ENCODE measurements at places on chromosomes 5 and 9.

- no peak for DNase-seq
These were observed 593.8 kb downstream of the ISL1 start for GRCh38 chr5:51977014-51977413.

GRCh38 chr9:137299938-137300337, 2.1 kb downstream of the NRARP start:
- DNase-seq = no peak

DNA sequence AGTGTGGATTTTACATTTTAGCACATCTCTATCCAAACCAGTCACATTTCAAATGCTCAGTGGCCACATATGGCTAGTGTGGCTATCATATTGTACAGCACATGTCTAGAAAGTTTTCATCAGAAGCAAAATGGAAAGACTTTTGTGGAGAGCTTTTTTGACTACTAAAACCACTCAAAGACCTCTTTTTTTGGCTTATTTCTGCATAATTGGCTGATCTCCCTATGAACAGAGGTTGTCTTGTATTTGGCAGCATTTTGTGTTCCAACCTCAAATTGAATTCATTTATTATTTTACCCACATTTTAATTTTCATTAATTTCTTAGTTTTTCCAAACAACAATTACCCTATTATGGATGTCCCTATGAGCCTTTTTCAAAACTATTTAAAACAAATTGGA, 395.7 kb downstream of the TLE1 start:
- no peak for DNase-seq

DNA sequence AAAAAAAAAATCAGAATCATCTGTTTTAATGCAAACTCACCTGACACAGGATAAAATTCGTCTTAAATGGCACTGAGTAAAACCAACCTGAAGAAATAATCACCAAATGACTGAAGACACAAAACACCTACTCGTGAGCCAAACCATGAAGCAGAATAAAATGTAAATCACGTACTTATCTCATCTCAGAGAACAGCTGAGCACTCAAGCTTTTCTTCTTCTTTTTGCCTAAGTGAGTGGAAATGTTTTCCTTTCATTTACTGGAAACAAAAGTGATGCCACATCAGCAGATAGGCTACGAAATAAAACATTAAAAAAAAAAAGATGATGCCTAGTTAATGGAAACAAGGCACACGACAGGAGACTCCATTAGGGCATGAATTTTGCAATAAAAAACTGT, 36.4 kb downstream of the ATPSCKMT start:
- no peak for DNase-seq

DNA sequence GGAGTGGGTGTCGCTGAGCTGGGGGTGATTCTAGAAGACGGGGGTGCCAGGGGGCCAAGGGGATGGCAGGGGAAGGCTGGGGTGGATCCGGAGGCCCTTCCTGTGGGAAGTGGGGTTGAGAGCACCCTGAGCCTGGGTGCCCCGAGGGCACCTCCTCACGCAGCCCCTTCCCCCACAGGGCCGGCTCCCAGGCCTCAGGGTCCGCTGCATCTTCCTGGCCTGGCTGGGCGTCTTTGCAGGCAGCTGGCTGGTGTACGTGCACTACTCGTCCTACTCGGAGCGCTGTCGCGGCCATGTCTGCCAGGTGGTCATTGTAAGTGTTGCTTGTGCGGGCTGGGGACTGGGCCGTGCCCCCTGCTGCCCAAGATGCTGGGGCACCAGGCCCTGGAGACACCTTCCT, 5.0 kb downstream of the DIPK1B start:
- DNase-seq = no peak

- DNase-seq = no peak
These were observed 220.2 kb downstream of the PDZD2 start for GRCh38 chr5:31859096-31859495.
